HL-60 (cell line): ENCODE measurements at places on chromosomes 5 and 9.

GRCh38 chr9:87214991-87215390 is 267.7 kb upstream of the GAS1 start:
- DNase-seq = no peak

GRCh38 chr5:59149271-59149670 is 566.4 kb downstream of the RAB3C start:
- no peak for DNase-seq

DNA sequence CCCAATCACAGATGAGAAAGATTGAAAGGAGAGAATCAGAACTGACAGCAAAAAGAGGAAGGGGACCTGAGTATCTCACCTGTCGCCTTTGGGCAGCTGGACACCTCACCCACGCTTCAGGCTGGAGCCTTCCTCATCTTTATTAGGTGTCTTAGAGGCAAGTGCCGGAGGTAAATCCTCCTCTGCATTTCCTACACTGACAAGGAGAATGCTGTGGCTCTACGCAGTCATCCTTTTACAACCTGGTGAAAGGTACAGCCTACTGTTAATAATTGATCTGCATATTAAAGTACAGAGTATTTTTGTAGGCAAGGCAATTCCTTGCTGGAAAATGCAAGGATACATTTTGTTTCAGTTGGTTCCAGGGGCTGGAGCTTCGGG is 34.8 kb downstream of the PRLR start:
- DNase-seq = no peak

GRCh38 chr9:137459152-137459600 is at the start of gene NSMF:
Gene NSMF (minus strand): TSS chr9:137459334. CDS start chr9:137459102, 232 bp downstream.
- DNase-seq = peak; percentile 78

GRCh38 chr9:79689576-79689975 is 117.8 kb downstream of the TLE4 start:
- DNase-seq = no peak

- DNase-seq = no peak
These were observed 245.7 kb upstream of the SLC30A5 start for GRCh38 chr5:68848091-68848490.

DNA sequence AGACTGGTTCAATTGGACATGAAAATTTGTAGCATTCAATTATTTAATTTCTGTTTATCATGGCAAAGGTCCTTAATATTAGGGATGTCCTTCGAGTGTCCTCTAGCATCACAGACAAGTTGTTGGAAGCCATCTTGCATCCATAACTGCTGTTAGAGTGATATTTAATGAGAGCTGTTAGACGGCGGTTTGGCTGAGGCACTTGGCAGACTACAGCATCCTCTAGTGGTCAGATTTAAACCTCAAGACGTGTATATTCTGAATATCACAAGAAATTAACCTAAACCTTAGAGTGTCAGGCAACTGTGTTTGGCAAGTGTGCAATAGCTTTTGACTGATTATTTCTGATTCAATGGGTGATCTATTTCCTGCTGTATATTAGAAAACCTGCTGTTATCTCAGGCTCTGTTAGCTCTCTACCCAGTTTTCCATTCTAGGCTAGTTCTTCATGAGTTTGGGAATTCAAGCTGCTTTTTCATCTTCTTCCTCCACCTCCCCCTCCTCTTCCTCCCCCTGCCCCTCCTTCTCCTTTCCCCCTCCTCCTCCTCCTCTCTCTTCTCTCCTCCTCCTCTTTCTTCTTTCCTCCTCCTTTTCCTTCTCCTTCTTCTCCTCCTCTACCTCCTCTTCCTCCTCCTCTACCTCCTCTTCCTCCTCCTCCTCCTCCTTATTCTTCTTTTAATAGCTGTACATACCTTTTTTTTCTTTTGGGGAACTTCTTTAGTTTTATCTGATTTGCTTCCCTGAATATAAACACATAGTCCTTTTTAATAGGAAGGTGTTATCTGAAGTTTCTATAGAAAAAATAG is 8.6 kb downstream of the SPINK1 start:
- DNase-seq = peak; percentile 41

DNA sequence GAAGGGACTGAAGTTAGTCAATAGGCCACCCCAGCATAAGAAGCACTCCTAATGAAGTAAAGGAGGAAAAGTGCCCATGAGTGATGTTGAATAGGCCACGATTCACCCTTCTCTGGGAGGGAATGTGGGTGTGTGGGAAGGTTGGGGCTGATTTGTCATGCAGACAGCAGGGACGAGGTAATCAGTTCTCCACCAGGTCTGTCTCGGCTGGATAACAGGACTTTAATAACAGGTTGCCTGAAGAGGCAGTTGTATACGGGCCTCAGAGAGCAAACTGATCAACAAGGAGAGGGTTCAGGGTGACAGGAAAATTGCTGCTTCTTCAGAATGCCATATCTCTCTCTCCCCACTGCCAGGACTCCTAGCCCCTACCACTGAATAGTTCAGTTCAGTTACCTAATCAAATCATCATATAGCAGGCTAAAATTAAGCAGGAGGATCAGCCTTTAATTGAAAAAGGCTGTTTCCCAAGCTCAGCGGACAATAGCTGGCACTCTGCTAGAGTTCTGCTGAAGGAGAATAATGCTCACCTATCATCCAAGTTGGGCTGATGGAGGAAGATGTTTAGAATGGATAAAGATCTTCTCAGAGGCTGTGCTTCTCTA is 43.6 kb upstream of the SMIM32 start:
- DNase-seq = no peak

DNA sequence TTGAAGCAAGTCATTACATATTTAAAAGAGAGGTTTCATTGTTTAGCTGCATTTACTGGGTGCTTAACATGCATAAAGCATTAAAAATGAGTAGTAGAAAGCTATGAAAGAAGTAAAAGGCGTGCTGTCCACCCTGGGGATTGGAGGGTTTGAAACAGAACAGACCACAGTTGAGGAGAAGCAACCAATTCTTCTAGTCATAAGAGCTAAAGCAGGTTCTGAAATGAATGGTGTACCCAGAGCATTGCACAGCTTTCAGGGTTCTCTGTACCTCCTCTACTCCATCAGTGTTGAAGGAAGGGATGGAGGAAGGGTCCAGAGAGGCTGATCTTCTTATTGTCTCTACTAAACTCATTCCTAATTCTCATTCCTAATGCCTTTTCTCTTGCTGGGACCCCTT is 68.9 kb downstream of the SH3RF2 start:
- DNase-seq = no peak

- no peak for DNase-seq
These were observed 542.5 kb downstream of the TLE4 start for GRCh38 chr9:80114241-80114640.

GRCh38 chr9:76257311-76257710 is 136.9 kb downstream of the RFK start:
- DNase-seq = no peak

DNA sequence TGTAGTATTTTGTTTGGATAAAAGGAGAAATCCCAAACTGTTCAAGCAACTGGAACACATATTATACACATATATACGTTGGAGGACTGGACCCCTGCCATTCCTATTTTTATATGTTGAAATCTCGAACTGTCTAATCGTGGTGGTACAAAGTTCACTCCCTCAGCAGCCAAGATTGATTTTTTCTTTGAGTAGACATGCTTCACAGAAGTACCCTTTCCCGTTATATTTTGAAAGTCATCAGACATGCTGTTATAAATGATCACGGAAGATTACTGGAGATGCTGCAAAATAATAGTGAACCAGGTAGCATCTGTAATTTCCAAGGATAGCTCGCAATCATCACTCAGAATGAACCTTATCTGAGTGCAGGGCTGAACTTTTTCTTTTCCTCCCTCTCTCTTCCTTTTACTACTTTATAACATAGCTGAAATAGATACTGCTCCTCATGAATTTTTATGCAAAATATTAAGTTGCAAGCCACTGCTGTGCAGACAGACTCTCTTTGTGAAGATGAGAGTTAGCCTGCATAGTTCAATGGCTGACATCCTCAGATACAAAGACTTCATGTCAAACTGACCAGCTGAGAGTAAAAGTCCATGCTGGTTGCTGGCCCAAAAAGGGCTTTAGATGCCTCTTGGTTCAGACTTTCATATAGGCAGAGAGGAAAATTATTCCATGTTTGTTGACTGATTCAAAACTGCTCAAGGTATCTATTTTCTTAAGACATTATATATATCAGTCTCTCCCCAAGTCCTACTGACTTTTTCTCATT is 451.9 kb downstream of the TMEM38B start:
- DNase-seq = no peak

DNA sequence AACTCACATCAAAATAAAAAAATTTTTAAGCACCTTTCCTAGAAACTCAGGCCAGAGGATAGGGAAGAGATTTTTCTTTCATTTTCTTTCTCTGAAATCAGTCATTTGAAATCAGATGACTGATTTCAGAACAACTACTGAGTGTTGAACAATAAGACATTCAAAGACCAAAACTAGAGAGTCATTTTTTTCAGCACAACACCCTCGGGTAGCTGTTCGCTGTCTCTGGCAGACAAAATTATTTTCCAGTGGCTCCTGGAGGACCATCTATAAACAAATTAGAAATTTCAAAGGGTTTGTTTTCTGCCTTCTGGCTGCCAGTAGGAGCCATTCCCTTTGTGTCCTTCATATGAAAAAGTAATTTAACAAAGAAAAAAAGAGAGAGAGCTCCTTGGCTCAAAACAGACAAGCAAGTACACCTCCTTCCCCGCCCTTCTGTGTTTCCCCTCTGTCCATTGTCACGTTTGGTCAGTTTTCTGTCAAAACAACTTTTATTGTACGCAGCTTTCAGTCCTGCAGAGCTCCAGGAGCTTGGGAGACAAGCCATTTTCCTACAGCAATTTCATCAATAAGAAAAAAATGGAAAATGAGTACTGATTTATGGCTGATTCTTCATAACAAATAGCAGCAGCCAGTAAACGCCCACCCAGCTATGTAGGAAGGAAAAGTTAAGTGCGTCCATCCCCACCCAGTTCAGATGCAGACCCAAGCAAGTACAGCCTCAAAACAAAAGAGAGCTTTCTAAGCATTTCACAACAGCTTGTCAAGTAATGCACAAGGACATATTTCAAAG is 405.2 kb downstream of the ZNF608 start:
- DNase-seq = no peak

DNA sequence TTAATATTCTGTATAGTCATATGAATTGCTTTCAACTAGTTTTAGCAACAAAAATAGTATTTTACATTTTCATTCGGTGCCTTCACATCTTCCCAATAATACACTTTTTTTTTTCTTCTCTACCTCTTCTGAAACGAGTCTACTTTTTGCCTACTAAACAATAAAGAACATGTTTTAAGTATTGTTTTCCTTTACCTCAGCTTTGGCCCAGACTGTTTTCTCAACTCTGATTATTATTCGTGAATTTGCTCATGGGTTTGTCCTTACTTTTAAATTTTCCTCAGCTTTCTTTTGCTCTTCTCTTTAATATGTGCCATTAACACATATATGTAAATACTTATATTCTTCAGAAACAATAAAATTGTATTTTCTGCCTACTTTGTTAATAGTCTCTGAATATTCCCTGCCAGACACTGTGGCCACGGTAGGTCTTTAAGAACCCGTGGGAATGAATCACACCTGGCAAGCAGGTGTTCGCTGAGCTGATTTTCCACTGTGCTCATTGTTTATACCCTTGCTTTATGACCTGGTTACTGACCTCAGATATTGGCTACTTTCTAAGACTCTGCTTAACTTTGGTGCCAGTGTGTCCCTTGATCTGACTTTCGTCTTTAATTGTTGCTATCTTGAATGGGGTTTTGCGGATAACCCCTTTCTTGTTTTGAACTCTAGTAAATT is 49.1 kb downstream of the FAM170A start:
- no peak for DNase-seq

GRCh38 chr9:3458806-3459475 is 66.9 kb downstream of the RFX3 start:
- no peak for DNase-seq

- no peak for DNase-seq
These were observed 89.8 kb downstream of the NTRK2 start for GRCh38 chr9:84759300-84759750.

GRCh38 chr9:116223926-116224325 is 70.3 kb downstream of the PAPPA start:
- DNase-seq = no peak

DNA sequence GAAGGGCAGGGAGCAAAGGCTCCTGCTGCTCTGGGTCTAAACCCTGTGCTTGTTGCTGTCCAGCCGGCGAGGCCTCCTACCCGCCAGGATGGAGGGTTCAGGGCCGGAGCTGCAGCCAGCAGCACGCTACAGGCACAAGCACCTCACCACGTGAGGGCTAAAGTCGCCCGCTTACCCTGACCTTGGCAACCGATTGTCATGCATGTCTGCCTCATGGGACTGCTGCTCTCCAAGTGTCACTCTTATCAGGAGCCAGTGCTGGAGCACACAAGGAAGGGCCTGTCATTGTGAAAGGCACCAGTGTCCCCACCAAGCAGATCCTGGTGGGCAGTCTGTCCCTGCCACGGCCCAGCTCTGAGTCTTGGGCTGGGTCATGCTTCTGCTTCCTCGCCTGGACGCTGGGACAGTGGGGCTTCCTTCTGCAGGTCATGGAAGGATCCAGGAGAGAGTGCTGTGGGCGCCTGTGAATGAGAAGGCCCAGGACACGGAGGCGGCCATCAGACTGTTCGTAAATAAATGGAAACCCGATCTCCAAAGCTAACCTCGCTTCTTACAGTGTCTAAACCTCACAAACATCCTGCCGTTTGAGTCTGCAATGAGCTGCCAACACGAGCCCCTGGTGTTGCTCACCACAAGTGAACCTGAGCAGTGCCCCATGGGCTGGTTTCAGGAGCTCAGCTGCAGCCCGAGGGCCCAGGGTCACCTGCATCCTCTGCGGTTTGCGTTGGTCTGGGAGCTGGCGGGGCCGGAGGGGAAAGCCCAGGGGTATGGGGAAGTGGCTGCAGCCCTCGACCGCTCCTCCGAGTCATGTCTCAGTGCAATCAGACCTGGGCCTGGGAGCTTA is 58.2 kb upstream of the RXRA start:
- DNase-seq = peak; percentile 83

GRCh38 chr5:173321886-173322285 is 6.3 kb downstream of the STC2 start:
- no peak for DNase-seq

- DNase-seq = no peak
These were observed 146.2 kb downstream of the RGS3 start for GRCh38 chr9:113609562-113610318.

GRCh38 chr5:5619546-5619945 is 197.1 kb downstream of the ICE1 start:
- DNase-seq = no peak

- no peak for DNase-seq
These were observed 309.1 kb downstream of the PSAT1 start for GRCh38 chr9:78606001-78606379.

GRCh38 chr9:115548609-115549260 is 430.8 kb upstream of the TNC start:
- no peak for DNase-seq

DNA sequence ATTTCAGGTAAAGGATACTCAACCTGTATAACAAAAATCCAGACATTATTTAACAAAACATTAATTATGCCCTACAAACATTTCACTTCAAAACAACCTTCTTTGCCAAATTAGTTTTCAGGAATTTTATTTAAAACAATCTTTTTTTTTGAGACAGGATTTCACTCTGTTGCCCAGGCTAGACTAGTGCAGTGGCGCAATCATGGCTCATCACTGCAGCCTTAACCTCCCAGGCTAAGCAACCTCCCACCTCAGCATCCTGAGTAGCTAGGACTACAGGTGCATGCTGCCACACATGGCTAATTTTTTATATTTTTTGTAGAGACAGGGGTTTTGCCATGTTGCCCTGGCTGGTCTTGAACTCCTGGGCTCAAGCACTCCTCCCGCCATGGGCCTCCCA is 3.9 kb downstream of the FNIP1 start:
- DNase-seq = peak; percentile 3
